NK-92 treated with Interleukin-12 subunit alpha and Interleukin-12 subunit beta, amount 100 ng/mL, for 24 hours (cell line): ENCODE measurements at places on chromosomes 3 and 15.

GRCh38 chr15:80695911-80696661 lies 976 bp downstream of the ABHD17C start:
- DNase-seq: no peak

DNA sequence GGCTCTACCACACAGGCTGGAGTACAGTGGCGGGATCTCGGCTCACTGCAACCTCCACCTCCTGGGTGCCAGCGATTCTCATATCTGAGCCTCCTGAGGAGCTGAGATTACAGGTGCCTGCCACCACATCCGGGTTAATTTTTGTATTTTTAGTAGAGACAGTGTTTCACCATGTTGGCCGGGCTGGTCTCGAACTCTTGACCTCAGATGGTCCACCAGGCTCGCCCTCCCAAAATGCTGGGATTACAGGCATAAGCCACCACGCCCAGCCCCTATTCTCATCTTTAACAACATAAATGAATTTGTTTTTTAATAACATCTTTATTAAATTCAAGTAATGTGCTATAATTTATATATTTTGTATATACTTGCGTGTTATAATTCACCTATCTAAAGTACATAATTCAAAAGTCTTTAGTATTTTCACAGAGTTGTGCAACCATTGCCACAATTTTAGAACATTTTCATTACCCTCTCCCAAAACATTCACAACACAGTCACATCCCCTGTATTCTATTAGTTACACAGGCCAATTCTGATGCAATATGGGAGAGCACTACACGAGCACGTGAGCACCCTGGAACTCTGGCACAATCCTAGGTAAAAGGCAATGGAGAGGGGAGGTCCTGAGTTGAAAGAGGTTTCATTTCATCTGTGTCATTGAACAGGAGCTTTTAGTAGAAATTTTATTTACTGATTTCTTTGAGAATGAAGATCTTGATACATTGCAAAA lies 21.2 kb upstream of the MTMR14 start:
- DNase-seq: no peak

GRCh38 chr3:112333381-112334317 lies 693 bp downstream of the CD200 start:
- DNase-seq: no peak

DNA sequence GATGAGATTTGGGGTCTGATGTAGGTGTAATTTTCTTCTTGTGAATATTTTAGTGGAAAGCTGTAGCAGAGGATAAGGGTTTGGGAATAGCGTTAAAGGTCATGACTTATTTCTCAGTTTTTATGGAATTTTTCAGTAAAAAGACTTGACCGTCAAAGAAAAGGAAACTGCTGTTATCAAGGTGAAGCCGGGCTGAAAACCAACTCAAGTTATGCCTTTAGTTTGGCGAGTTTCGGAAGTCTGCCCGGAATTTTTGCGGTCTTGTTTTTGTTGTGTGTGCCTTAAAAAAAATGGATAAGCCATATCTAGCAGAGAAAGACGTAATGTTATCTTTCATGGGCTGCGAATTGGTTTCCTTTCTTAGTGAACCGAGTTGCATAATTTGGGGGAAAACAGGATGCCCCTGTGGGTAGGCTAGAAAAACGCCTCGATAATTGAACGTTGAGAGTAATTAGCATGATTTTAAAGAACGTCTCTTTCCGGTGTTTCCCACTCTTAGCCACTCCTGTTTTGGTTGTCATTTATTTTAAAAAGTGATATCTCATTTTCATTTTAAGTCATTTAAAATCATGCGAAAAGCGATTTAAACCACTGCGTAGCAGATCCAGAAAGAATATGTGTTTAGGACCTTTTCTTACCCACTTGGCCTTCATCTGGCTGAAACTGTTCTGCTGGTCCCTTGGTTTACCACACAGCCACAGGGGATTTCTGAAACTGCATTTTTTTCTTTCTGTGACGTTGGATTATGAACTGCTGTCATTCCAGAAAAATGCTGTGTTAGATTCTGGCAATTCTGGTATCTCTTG lies 1.1 kb downstream of the NFKBIZ start:
- DNase-seq: peak; percentile 28

- DNase-seq: peak; percentile 29
These were observed 67.1 kb downstream of the ATP8B4 start for GRCh38 chr15:50051811-50052419.

- no peak for DNase-seq
These were observed 710 bp downstream of the TJP1 start for GRCh38 chr15:29821416-29822099.

DNA sequence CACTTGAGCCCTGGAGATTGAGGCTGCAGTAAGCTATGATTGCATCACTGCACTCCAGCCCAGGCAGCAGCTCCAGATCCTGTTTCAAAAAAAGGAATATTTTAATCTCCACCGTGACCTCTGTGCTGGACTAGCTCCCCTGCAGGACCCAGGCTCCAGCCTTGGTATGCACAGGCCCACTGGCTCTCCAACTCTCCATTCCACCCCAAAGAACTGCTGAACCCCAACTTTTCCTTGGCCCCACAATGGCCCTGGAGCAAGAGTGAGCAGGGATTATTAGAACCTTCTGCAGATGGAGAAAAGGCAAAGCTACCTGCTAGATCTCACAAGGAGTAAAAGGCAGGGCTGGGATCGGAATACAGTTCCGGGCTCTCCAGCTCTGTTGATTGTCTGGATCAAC lies 32.8 kb upstream of the SFMBT1 start:
- no peak for DNase-seq

DNA sequence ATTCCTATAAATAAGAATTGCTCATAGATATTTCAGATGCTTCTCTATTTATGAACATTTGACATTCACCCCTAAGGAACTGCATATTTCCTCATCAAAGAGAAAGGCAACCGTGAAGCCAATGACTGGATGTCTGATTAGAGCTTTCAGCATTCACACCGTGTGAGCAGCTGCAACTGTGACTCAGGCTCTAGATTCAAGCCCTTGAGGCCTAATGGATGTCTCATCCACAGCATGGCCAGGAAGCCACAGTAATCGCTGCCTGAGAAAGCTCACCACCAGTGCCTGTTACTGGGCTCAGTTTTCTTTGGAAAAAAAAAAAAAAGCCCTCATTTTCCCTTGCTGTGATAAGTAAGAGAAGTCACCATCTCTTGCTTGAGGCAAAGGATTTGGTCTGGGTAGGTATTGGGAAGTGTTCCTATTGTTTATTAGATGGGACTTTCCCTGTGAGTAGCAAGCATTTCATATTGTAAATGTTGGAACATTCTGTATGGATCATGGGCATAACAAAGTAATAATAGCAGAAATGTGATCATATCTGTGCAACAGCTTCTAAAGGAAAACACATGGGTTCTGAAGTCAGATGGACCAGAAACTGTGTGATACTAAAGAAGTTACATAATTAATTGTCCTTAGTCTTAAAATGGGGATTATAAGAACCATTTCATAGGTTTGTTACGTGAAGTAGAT lies 783.7 kb downstream of the AGBL1 start:
- no peak for DNase-seq

- DNase-seq: no peak
These were observed 22.9 kb downstream of the EPHB3 start for GRCh38 chr3:184584464-184584891.

DNA sequence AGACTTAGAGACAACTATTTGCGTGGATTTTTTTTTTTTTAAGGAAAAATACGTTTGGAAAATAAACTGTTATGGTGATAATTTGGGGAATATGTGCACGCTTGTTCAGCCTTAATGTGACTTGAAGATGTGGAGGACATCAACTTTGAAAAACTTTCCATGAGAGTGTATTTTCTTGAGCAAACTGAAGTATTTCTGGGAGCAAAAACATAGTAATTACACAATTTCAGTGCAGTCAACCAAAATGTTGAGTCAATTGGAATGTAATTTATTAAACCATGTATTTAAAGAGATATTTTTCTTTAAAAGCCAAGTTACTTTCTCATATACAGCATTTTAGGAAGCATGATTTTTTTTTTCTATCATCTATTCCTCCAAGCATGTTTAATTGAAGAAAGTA lies 80.3 kb upstream of the FLNB start:
- DNase-seq: no peak

DNA sequence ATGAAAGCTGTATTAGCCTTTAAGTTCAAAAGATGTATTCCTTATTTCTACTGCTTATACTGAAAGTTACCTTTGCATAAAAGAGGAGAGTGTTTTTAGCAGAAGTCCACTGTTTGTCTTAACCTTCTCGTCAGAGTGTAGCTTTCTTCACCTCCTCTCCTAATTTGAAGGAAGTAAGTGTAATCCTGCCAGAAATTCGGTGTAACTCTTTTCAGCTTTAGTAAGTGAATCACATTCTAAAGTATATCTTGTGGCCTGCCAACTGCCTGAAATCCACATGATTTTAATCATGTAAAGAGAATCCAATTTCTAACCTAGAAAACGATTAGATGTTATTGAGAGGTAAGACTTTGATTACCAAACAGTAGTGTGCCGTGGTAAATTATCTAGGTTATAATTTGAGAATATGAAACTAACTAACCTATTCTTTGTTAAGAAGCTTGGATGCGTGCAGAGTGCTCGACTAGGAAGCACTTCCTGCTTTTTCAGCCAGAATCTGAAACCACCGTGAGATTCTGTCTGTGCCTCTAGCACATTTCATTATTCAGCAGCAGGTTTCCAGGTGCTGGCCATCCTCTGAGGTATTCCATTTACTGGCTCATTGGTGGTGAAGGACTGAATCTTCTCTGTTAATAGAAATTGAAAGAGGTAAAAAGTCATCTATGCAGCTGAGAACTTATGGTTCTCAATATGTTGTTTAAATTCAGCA lies 7.5 kb downstream of the GYG1 start:
- DNase-seq: no peak

DNA sequence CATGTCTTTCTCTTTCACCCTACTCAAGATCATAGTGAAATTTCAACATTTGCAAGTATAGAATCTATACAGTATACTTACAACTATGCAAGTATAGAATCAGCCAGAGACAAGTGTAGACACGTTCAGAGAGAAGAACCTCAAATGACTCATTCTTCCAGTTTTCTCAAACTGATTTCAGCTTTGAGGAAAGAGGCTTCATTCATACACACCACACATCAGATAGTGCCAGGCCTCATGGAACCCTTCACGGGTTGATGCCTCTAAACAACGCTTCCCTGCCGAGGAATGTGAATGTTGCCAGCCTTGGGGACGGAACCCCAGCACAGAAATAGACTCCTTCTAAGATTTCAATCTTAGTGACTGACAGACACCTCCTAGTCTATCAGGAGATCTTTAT lies 135.7 kb downstream of the FOXP1 start:
- no peak for DNase-seq

DNA sequence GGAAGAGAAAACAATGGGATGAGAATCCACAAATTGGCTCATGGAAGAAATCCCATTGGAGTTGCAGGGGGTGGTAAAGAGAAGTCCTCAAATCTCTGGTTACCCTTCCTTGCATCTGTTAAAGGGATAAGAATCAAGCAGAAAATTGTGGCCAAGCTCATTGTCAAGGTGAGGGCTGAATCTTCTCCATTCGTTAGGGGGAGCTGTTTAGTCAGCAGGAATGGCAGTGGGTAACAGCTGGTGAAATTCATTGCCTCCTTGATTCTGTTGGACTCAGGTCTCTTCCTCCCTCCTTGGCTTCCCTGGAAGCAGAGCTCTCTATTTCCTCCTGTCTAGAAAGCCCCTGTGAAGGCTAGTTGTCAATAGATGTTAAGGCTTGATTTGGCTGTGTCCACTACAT lies 343.1 kb upstream of the SEMA6D start:
- DNase-seq: no peak
